Colonic mucosa (tissue), 4 donors: ENCODE measurements at places on chromosomes 2 and 18. TPM values are rescaled to one million over a fixed set of nuclear protein-coding genes. Genes with fewer than 3 reads are reported as not detected.

GALNT5 gene
- total RNA-seq = 52.4 TPM

INHA gene
- total RNA-seq = not detected

- H3K4me3 ChIP-seq = no peak overlapping the region
- H3K36me3 ChIP-seq = no peaks in the 10 kb centered on the region
- peaks cover 12% of the 10 kb centered on the region for H3K27me3 ChIP-seq
- DNase-seq = no peak
Measured at GRCh38 chr2:176152350-176153181, 1.2 kb downstream of the HOXD4 start.

ING5 gene
- total RNA-seq = 18.3 TPM

EVA1A gene
- 0.77 TPM for total RNA-seq

POTEE gene
- 0.22 TPM for total RNA-seq

- no peaks in the 10 kb centered on the region for H3K27me3 ChIP-seq
- no peaks in the 10 kb centered on the region for H3K4me1 ChIP-seq
- H3K27ac ChIP-seq = no peak overlapping the region
- H3K4me3 ChIP-seq = no peak overlapping the region
- H3K36me3 ChIP-seq = no peaks in the 10 kb centered on the region
Measured at GRCh38 chr2:151508519-151508918, 98.8 kb downstream of the RIF1 start.

- H3K27me3 ChIP-seq = no peaks in the 10 kb centered on the region
- H3K4me1 ChIP-seq = no peaks in the 10 kb centered on the region
- H3K4me3 ChIP-seq = no peak overlapping the region
Measured at GRCh38 chr2:172811027-172811426, 75.4 kb downstream of the RAPGEF4 start.

DNA sequence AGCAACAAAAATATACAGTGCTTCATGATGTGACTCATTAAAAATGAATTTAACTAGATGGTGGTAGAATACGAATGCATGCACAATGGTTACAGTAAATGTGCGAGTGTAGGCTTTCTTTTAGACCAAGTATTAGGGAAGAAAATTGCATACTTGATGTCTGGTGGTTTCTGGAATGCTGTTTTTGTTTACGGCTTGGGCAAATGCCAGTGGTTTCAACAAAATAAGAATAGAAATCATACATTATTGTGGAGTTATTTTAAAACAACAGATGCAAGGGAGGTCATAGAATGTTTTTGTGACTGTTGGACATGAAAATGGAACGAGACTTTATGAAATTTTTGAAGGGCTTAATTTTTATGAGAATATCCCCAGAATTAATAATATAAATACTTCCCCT is 580.9 kb downstream of the PLCL1 start:
- no peaks in the 10 kb centered on the region for H3K36me3 ChIP-seq
- H3K27me3 ChIP-seq = no peaks in the 10 kb centered on the region
- no peak overlapping the region for H3K27ac ChIP-seq
- no peaks in the 10 kb centered on the region for H3K4me1 ChIP-seq
- no peak for DNase-seq

GRCh38 chr2:31163011-31163539 is 24.8 kb upstream of the GALNT14 start:
- H3K27me3 ChIP-seq = no peaks in the 10 kb centered on the region
- H3K4me1 ChIP-seq = no peaks in the 10 kb centered on the region
- no peak for DNase-seq
- no peak overlapping the region for H3K27ac ChIP-seq
- H3K4me3 ChIP-seq = no peak overlapping the region
- H3K36me3 ChIP-seq = no peaks in the 10 kb centered on the region

- H3K4me3 ChIP-seq = no peak overlapping the region
- no peaks in the 10 kb centered on the region for H3K27me3 ChIP-seq
- H3K4me1 ChIP-seq = no peaks in the 10 kb centered on the region
- H3K27ac ChIP-seq = no peak overlapping the region
- H3K36me3 ChIP-seq = no peaks in the 10 kb centered on the region
- DNase-seq = no peak
Measured at GRCh38 chr2:72945450-72946019, 28.2 kb downstream of the EMX1 start.

- no peaks in the 10 kb centered on the region for H3K36me3 ChIP-seq
- no peak for DNase-seq
- no peak overlapping the region for H3K4me3 ChIP-seq
- peaks cover 8% of the 10 kb centered on the region for H3K4me1 ChIP-seq
- no peak overlapping the region for H3K27ac ChIP-seq
Measured at GRCh38 chr2:237539681-237540080, 26.7 kb upstream of the PRLH start.

- peak; percentile 31 for DNase-seq
- H3K4me3 ChIP-seq = no peak overlapping the region
- no peaks in the 10 kb centered on the region for H3K36me3 ChIP-seq
- H3K4me1 ChIP-seq = no peaks in the 10 kb centered on the region
- no peak overlapping the region for H3K27ac ChIP-seq
- H3K27me3 ChIP-seq = no peaks in the 10 kb centered on the region
Measured at GRCh38 chr2:235468978-235469655, 24.7 kb upstream of the AGAP1 start.

CDH20 gene
- total RNA-seq = not detected

DNA sequence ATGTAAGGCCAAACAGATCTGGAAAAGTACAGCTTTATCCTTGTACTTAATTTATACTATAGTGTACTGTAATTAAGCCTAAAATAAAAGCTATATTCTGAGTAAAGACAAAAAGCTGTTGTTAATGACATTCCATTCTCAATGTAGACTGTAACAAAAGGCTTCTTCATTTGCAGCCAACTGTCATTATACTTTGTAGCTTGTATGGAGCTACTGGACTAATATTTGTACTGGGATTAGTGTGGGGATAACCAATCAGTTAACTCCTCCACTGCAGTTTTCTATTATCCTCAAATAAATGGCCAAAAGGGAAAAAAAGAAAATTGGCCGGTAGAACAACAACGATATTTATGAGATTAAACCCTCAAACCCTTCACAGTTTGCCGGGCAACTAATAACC is 66.5 kb downstream of the STK39 start:
- no peaks in the 10 kb centered on the region for H3K27me3 ChIP-seq
- no peak overlapping the region for H3K4me3 ChIP-seq
- no peak for DNase-seq
- H3K27ac ChIP-seq = no peak overlapping the region
- H3K4me1 ChIP-seq = peaks cover 10% of the 10 kb centered on the region

- peaks cover 10% of the 10 kb centered on the region for H3K4me1 ChIP-seq
- H3K4me3 ChIP-seq = no peak overlapping the region
- H3K36me3 ChIP-seq = no peaks in the 10 kb centered on the region
- no peaks in the 10 kb centered on the region for H3K27me3 ChIP-seq
- H3K27ac ChIP-seq = no peak overlapping the region
- DNase-seq = no peak
Measured at GRCh38 chr2:231660860-231661259, 47.5 kb upstream of the PTMA start.

DNA sequence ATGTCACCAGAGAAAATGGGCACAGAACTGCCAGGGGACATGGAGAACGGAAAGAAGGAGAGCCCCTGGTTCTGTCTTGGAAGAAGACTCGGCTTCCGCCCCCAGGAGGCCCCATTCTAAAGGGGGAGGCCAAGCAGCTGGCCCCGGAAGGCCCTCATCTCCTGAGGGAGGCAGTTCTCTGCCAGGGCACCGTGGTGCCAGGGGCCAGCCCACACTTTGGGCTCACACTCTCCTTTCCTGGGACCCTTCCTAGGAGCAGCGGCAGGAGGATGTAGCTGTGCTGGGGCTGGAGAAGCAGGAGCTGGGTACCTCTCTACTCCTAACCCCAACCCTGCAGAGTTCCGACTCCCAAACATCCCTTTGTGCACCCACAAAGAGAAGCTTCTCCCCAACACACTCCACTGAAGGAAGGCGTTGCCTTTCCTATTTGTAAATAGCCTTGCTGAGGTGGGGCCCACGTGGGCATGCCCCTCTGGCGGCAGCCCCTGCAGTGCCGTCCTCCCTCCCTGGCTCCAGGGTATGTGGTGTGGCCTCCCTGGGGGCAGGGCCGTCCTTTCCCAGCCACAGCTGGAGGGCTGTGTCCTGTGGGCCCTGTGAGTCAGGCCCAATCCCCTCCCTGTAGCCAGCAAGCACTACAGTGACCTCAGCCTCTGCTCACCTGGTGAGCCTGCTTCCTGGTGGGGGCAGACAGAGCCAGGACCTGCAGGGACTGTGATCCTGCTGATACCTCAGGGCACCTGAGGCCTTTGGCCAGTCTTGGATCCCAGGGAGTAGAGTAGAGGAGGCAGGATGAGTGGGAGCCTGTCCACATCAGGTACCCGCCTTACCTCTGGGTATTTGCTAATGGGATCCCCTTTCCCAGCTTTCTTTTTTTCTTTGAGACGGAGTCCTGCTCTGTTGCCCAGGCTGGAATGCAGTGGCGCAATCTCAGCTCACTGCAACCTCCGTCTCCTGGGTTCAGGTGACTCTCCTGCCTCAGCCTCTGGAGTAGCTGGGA is 26.6 kb downstream of the ZFP36L2 start:
- no peak overlapping the region for H3K4me3 ChIP-seq
- H3K27ac ChIP-seq = no peak overlapping the region
- H3K36me3 ChIP-seq = no peaks in the 10 kb centered on the region

DNA sequence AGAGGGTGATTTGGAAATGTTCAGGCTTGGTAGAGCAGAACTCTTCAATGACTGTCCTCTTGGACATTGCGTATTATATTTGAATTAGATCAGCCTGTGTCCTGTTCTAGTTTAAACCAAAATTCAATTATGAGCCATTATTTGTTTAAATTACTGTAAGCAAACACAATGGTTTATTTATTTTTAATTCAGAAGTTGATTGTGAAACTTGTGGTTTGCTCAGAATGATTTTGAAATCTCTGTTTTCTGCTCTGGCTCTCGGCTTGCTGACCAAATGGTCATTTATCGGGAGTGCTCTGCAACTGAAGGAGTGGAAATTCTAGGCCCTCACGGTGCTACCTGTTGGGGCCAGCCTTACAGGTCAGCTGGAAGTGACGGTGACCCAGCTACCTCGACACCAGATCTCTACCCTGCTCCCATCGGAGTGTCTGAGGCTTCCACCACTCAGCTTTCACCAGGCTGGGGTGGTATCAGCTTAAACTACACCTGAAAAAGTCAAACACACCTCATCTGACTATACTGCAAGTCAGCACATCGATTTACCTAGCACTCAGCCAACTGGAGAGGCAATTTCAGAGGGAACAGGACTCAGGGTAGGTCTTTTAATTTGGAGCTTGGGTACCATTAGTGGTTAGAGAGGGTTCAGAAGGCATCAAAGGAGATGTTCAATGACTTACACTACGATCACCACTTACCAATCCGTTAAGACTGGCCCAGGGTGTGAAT is 36.8 kb upstream of the GPD2 start:
- H3K27ac ChIP-seq = peak overlapping the region; percentile 92
- H3K27me3 ChIP-seq = no peaks in the 10 kb centered on the region
- peak overlapping the region; percentile 73 for H3K4me3 ChIP-seq
- H3K4me1 ChIP-seq = peaks cover 6% of the 10 kb centered on the region

DNA sequence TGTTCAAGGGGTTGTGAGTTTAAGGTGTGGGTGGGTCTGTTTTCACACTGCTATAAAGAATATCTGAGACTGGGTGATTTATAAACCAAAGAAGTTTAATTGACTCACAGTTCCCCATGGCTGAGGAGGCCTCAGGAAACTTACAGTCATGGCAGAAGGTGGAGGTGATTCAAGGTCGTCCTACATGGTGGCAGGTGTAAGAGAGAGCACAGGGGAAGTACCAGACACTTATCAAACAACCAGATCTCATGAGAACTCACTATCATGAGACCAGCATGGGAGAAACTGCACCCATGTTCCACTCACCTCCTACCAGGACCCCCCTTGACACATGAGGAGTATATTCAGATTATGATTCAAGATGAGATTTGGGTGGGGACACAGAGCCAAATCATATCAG is 38.0 kb downstream of the RHBDD1 start:
- no peaks in the 10 kb centered on the region for H3K36me3 ChIP-seq
- no peak overlapping the region for H3K27ac ChIP-seq
- no peaks in the 10 kb centered on the region for H3K4me1 ChIP-seq

MEP1B gene
- 4.6 TPM for total RNA-seq

- no peak overlapping the region for H3K4me3 ChIP-seq
- no peak overlapping the region for H3K27ac ChIP-seq
- no peaks in the 10 kb centered on the region for H3K4me1 ChIP-seq
- no peaks in the 10 kb centered on the region for H3K36me3 ChIP-seq
- no peak for DNase-seq
Measured at GRCh38 chr2:7022492-7023385, 105.5 kb downstream of the RNF144A start.

ASAP2 gene
- total RNA-seq = 61.7 TPM

DNA sequence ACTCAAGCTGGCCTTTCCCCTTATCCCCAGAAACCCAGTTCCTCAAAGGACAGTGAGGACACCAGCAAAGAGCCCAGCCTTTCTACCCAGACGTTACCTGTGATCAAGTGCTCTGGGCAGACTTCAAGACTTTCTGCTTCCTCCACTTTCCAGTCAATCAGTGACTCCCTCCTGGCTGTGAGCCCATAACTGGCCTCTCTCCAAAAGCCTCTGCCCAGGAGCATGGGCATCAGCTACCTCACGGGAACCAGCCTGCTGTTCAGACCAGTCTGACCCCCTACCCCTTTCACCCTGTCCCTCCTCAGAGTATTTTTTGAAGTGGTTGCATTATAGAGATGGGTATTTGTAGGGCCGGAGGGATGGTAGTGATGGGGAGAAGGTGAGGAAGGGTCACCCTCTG is 27.7 kb upstream of the CYP27A1 start:
- no peak overlapping the region for H3K27ac ChIP-seq
- H3K36me3 ChIP-seq = peaks cover 12% of the 10 kb centered on the region
- no peaks in the 10 kb centered on the region for H3K4me1 ChIP-seq
- no peaks in the 10 kb centered on the region for H3K27me3 ChIP-seq

DYSF gene
- 2.4 TPM for total RNA-seq

SRD5A2 gene
- not detected for total RNA-seq

TEX261 gene
- total RNA-seq = 43.6 TPM

FSHR gene
- not detected for total RNA-seq

PCARE gene
- not detected for total RNA-seq

DNA sequence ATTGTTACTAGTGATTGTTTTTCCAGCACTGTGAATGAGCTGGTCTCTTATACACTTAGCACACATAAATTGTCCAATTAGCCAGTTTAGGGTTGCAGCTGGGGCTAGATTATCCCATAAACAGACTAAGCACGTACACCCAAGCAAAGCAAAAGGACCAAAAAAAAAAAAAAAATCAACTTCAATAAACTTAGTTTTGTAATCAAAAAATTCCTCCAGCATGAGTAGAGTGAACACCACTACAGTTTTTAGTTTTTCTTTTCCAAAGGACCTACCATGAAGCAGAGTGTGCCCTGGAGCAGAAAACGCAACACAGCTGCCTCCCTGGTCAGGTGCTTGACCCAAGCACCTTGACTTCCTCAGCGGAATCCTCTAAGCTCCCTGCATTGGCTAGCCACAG is 249.4 kb upstream of the SLC14A2 start:
- H3K36me3 ChIP-seq = no peaks in the 10 kb centered on the region
- H3K4me3 ChIP-seq = no peak overlapping the region
- H3K4me1 ChIP-seq = no peaks in the 10 kb centered on the region
